ENCODE measurements at places on chromosomes 2 and 18.

DNA sequence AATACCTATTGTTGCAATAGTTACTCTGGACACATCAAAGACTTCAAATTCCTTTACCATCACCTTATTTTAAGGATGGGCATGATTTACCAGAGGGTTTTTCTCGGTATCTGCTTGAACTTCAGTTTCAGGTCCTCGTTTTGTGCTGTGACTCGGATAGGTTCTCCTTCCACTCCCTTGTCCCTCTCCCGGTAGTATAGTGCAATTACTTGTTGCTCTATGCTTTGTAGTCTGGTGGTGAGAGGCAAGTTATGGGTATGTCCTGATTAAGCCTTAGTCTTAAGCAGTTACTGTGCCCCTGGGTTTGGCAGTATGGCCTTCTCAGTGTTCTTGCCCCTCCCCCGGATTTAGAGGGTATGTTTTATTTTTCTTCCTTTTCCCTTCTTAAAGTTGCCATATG is 96.6 kb downstream of the RHBDD1 start:
- DNase-seq = no peak

GRCh38 chr18:2905854-2906703 is 59.3 kb downstream of the EMILIN2 start:
- no peak for DNase-seq

- DNase-seq = no peak
Observed at GRCh38 chr2:44189104-44189503, 20.4 kb downstream of the PPM1B start.

DNA sequence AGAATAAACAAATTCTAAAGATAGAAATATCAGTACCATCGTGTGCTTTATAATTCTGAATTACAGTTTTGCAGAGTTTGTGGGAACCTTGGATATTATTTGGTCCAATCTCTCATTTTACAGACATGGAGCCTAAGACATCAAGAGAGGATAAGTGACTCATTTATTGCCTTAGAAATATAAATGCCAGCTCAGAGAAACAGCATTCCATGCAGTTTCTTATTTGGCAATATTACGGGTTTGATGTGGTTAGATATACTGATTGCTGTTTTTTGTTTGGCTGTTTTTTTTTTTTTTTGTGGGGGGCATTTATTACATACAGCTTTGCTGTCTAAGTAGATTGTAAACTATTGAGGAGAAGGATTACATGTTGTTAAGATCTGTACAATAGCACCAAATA is 1241.1 kb upstream of the LRRTM1 start:
- DNase-seq = no peak

DNA sequence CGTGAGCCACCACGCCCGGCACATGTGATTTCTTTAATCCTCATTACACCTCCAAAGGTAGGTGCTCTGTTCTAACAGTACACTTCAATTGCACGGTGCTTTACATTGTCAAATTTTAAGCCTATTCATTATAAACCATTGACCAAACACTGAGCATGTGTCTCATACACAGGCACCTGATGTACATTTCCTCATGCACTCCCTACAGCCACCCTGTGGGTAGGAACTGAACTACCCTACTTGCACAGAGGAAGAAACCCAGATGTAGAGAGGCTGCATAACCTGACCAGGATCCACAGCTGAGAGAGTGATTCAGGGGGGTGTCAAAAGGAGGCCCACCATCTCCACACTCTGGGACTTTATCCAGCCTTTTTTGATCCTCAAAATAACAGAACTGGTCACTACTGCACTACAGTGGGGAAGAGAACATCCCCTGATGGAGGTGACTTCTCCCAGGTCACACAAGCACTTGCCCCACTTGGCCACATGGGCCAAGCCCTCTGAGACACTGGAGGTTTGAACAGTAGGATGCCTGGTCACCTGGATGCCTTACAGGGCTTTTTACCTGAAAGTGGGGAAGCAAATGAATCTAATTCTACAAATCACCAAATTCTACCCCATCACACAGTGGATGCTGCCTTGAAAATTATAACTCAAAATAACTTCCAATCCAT is 6.9 kb upstream of the DPYSL5 start:
- DNase-seq = no peak

DNA sequence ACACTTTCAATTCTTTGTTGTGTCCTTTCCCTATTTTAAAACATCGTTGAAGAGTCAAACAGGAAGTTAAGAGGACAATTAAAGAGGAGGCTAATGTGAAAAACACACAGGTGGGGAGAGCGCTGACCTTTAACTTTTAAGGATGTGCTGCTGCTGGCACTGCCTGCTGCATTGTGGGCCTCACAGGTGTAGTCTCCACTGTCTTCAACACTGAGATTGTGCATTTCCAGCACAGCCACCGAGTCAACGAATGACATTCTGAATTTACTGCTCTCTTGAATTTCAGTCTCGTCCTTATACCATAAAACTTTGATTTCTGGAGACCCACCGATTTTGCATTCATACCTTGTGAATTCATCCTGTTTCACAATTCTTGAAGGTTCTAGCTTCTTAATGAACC is 91.9 kb downstream of the TTN start:
- no peak for DNase-seq

- DNase-seq = no peak
Observed at GRCh38 chr2:232203936-232204335, 174.6 kb upstream of the ALPP start.

- no peak for DNase-seq
Observed at GRCh38 chr2:223054193-223054781, 2.3 kb downstream of the KCNE4 start.

- no peak for DNase-seq
Observed at GRCh38 chr2:98713332-98714015, 17.5 kb downstream of the MGAT4A start.

- no peak for DNase-seq
Observed at GRCh38 chr18:2504642-2505041, 66.7 kb downstream of the METTL4 start.

- no peak for DNase-seq
Observed at GRCh38 chr2:206558492-206558891, 83.8 kb upstream of the FAM237A start.

- no peak for DNase-seq
Observed at GRCh38 chr2:12320027-12320734, 396.6 kb upstream of the TRIB2 start.

DNA sequence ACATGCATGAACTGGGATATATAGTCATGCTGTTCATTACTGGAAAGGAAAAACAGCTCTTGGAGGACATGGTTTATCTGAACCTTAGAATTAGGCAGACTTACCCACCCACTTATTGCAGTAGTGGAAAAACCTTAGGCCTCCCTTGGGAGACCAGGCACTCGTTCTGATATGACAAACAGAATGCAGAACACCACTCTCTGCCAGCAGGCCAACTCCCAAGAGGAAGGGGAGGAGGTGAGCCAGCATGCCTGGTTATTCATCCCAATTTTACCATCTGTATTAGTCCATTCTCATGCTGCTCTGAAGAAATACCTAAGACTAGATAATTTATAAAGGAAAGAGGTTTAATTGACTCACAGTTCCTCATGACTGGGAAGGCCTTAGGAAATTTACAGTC is 17.5 kb downstream of the C18orf63 start:
- no peak for DNase-seq

GRCh38 chr18:11004294-11004693 is 145.1 kb downstream of the PIEZO2 start:
- DNase-seq = no peak

DNA sequence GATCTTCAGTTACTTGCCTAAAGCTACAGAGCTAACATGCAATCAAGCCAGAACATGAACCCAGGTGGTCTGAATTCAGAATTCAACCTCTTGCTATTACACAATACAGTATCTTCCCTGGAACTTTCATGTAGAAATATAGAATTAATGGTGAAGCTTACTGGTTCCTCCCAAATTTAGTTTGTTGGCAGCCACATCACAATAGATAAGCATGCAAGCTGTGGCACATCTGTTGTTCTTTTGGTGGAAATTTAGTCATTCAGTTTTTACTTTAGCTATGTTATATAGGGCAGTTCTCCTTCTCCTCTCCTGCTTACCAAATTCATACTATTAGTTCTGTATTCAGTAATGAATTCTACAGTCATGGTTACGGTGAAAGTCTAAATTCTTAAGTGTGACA is 101.0 kb upstream of the RNF152 start:
- DNase-seq = no peak

DNA sequence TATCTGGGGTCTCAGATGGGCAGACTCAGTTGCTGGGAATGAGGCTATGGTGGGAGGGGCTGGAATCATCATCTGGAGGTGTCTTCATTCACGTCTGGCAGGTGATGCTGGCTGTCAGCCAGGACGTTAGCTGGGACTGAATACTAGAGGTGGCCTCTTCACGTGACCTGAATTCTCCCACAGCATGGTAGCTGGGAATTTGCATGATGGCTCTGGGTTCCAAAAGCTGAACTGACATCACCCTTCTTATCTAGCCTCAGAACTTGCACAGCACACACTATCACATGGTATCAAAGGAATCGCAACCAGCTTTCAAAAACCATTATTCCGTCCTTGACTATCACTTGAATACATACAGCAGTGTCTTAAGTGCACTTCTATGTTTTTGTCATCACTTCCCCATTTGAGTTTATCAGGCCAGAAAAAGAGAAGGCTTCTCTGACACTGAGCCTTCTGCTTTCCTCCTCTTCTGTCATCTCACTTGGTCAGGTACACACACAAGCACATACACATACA is 53.0 kb upstream of the LRP2 start:
- DNase-seq = no peak

DNA sequence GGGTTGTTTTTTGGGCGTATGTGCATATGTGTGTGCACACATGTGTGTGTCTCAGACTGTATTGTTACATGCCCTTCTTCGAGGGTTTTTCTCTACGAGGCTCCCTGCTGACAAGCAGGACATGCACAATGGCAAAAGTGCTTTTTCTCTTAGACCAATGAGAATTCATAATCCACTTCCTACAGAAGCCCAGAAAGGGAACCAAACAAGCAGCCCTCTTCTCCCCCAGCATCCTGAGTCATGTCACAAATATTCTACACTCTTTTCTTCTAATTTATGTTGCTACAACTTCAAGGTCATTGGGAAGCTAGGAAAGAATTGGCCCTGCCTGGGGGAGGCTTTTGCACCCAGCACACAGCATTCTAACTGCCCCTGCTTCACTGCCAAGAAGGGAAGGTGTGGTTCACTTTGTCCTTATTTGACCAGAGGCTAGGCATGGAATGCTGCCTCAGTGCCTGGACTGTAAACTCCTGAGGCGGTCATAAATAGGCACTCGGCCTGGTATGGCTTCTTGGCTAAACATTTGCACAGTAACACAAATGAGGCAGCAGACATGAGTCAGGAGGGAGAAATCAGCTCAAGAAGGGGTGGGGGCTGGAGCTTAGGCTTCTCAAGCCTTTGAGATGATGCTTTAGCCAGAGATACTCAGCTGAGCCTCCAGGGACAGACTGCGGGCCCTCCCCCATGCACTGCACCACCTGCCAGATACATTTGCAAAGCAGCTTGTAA is 92.7 kb upstream of the KLF7 start:
- peak; percentile 51 for DNase-seq

DNA sequence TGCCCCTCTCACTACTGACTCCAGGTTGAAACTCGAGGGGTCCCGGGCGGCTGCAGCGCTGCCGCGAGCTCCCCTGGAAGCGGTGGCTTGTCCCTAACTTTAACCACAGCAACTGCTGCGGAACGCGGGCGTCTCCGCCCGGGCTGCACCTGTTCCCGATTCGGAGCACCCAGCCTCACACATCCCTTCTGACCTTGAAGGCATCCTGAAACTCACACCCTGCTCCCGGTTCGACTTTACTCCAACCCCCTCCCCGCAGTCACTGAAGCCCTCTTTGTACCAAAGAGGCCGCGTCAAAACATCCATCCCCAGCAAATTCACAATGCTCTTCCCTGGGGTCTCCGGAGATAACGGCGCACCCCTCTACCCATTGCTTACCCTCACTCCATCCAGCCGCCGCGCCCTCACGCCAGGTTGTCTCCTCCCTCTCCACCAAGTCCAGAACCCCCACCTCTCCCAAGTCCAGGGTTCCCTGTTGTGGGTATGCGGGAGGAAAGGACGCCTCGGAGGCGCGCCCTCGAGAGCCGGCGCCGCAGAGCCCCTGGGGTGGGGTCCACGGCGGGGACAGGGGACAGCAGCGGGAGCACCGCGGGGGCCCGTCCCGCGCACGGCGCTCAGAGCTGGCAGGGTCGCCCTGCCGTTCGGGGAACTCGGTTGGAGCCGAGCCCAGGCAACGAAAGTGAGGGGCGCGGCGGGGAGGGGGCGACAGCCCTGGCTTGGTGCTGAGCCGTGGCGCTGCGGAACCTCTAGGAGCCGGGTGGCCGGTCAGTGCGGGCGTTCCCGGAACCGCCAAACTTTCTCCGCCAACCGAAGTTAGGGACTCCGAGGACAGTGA is 934 bp downstream of the MYO5B start:
- no peak for DNase-seq

- no peak for DNase-seq
Observed at GRCh38 chr2:46025081-46025480, 272.1 kb upstream of the EPAS1 start.

- DNase-seq = no peak
Observed at GRCh38 chr2:218436992-218437391, 18.1 kb downstream of the VIL1 start.

DNA sequence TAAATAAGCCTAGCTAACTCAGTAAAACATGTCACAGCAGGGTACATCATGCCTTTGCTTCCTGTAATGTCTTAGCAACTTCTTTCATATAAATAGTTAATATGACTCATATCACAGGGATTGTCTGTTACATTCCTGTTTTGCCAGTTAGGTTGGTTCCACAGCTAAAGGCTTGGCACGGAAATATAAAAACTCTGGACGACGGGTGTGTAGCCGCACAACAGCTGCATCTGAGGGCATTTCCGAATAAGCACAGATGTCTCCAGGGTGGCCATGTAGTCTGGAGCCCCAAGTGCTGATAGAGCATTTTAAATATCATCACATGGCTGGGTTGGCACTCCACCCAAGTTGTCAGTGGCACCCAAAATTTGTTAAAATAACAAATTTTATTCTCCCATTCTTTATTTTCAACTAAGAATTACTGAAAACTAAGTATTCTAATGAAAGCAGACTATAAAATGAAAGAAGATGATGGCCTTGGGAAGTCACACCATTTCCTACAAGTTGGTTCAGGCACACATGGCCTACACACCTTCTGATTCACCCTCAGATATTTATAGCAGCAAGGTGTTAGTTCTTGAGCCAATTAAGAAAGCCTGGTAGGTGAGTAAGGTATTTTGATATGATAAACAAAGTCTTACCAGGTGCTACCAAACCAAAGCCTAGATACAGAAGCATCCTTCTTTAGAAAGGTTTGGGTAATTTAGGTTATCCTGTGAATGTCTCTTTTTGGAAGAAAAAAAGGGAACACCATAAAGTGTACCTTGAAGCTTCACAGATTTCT is 61.8 kb upstream of the STK17B start:
- DNase-seq = peak; percentile 92

DNA sequence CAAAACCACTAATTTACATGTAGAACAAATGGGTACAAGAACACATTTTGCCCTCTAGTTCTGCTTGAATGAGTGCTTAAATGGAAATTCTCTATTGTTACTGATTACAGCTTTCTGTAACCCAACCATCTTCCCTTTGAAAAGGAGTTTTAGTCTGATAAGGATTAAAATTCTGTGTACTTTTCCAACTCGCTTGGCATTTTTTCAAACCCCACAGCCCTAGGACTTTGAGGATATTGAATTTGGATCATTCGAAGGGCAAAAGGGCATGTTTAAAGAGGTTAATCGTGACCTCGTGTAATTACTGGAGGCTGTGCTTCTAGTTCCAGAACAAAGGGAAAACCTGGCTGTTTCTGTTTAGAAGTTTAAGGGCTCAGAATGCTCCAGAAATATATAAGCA is 432.3 kb downstream of the PID1 start:
- no peak for DNase-seq

- DNase-seq = no peak
Observed at GRCh38 chr2:167438206-167438605, 549.9 kb downstream of the XIRP2 start.

- DNase-seq = no peak
Observed at GRCh38 chr2:222594679-222595078, 61.2 kb downstream of the FARSB start.
